T-helper 17 cell (primary cell): ENCODE measurements at places on chromosomes 6 and 20. TPM values are rescaled to one million over a fixed set of nuclear protein-coding genes. Genes with fewer than 3 reads are reported as not detected.

UBR2 gene
- 35.1 TPM for total RNA-seq

DNA sequence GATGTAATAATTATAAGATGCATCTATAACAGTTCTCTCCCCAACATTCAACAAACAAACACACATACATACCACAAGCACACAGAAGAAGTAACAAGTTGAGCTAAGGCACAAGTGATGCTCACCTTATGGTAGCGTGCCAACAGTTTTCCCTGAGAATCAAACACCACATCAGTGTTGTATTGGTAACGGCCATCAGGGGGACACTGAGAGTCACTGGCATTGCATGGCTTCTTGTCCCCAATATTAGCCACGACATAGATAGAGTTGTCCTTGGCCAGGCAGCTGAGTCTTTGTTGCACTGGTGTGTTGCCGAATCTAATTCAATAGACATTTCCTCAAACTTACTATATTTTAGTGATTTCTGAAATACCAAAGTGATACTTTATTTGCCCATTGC lies 14.8 kb upstream of the VNN1 start:
- H3K27me3 ChIP-seq, result peaks cover 14% of the 10 kb centered on the region
- H3K27ac ChIP-seq, result no peak overlapping the region
- peaks cover 2% of the 10 kb centered on the region for H3K4me1 ChIP-seq
- no peak for DNase-seq
- H3K36me3 ChIP-seq, result peaks cover 2% of the 10 kb centered on the region

DNA sequence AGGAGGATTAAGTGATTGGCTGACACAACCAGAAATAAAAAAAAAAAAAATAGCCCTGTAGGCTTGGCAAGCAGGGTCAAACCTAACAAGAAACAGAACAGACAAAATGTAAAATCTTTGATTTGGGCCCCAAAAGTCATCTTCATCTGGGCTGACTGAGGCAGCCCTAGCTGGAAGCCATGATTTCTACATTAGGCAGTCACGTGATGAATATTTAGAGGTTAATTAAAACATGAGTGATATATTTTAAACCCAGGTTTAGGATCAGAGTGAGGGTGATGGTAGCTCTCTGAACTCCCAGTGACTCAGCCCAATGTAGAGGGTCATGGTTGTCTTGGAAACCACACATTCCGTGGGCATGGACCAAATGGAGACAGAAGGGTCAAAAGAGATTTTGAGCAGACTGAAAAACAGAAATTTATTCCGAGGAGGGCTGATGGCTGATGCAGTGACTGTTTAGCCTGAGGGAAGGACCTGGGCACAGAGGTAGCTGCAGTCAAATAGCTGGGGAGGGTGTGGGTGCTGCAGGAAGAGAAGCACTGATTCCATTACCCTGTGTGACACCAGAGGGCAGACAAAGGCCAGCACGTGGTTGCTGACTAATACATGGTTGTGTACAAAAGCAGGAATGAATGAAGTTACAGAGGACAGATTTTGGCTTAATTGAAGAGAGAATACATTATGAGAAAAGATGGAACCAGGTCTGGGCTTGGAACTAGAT lies 573.1 kb upstream of the CHD6 start:
- H3K27me3 ChIP-seq, result no peaks in the 10 kb centered on the region
- no peak for DNase-seq
- no peaks in the 10 kb centered on the region for H3K36me3 ChIP-seq
- H3K27ac ChIP-seq, result no peak overlapping the region
- H3K4me1 ChIP-seq, result no peaks in the 10 kb centered on the region

DNA sequence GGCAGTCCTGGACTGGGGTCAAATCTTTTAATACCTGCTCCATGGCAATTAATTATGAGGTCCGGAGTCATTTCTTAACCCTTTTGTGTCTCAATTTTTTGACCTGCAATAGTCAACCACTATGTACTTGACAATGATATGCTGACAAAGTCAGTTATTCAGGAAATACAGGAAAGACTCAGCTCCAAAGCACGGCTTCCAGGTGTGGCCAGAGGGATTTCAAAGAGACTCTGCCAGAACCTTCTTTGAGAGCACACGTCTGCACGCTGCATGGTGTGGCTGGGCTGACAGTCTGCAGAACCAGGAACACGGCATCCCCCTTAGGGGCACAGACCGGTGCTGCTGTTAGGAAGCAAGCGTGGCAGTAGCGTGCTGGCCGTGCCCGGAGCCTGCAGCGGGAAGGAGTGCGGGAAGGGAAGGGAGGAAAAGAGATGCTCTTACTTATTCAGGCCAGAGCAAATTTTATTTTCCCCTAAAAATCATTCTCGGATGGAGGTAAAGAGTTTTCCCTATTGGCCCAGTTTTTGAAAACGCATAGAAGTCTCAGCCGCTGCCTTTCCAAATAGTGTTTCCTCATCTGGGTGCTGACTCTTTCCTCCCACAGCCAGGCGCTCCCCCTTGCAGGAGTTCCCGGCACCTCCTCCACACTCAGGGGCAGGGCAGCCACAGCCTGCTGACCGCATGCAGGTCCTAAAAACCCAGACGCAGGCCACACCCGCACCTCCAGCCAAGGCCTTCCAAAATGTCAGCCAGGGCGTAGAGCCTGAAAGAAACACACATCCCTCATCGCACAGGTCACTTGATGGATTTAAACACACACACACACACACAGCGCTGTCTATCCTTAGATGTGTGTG lies 187.4 kb upstream of the SNX9 start:
- no peak overlapping the region for H3K27ac ChIP-seq
- no peak overlapping the region for H3K4me3 ChIP-seq
- no peaks in the 10 kb centered on the region for H3K36me3 ChIP-seq
- DNase-seq, result no peak
- peaks cover 4% of the 10 kb centered on the region for H3K4me1 ChIP-seq
- H3K27me3 ChIP-seq, result no peaks in the 10 kb centered on the region
